Activated CD4-positive, alpha-beta T cell treated with anti-CD3 and anti-CD28 coated beads, Interleukin-2, amount 50 U/mL, for 16 hours (primary cell): ENCODE measurements at places on chromosomes 12 and 14.

- DNase-seq, result no peak
These were observed 89.1 kb upstream of the STAC3 start for GRCh38 chr12:57340104-57340503.

GRCh38 chr14:76582447-76582846 is 178.8 kb upstream of the VASH1 start:
- no peak for DNase-seq

DNA sequence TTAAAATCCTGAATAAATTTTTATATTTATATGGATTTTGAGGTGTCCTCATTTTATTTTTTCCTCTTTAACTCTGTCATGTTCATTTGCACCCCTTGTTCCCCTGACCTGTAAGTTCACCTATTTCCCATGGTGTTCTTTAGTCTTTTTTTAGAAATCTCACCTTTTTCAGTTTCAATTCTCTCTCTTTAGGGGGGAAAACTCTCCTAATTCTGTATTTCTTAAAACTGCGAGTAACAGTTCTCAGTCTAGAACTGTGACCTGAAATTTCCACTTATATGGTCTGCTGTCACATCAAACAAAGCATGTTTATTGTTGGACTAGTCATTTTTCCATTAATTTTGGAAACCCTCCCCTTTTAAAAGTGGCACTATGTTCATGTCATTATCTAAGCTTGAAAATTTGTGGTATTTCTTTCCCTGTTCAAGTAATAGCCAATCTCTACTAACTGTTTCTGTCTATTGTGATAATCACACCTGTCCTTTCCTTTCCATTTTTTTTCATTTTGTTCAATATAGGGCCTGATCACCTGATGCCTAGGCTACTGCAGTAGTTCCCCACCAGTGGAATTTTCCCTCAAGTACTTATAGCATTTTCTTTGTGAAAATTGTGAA is 14.0 kb upstream of the FBXO33 start:
- DNase-seq, result no peak

GRCh38 chr12:93387780-93388179 is 10.1 kb downstream of the NUDT4 start:
- DNase-seq, result peak; percentile 67

GRCh38 chr12:94795044-94795443 is 144.7 kb upstream of the TMCC3 start:
- no peak for DNase-seq

DNA sequence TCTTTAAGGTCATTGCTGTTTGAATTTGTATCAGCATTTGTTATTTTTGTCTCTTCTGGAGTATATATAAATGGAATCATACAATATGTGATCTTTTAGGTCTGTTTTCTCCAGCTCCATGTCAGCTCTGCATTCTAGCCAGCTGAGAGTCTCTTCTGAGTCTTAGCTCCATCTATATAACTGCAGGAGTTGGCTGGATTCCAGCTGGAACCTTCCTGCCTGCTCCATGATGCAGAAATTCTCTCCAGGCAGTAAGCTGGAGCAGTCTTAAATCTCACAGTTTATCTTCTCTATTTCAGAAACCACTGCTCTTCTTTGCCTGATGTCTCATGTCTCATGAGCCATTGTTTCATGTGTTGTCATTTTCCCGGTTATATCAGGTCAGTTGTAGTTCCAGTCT is 827.6 kb downstream of the NRXN3 start:
- no peak for DNase-seq

GRCh38 chr14:91061056-91061887 is 831 bp upstream of the RPS6KA5 start:
- DNase-seq, result peak; percentile 26

DNA sequence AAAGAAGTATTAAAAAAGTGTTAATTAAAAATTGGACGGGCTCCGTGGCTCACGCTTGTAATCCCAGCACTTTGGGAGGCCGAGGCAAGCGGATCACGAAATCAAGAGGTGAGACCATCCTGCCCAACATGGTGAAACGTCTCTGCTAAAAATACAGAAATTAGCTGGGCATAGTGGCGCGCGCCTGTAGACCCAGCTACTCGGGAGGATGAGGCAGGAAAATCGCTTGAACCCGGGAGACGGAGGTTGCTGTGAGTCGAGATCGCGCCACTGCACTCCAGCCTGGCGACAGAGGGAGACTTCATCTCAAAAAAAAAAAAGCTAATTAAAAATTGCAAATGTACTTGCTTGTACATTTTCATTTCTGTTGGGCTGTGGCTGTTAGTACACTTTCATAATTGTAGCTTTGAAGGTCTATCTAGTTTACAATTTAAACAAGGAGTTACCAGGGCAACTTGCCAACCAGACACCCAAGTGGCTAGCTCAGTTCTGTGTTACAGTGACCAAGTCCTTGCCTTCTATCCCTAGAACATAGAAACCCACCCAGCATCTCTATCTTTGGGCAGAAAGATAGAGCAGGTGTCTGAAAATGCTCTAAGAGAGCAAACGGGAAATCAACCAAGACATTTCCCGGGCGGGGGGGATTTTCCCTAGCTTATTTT is 1.2 kb downstream of the COA8 start:
- no peak for DNase-seq

GRCh38 chr14:23608454-23608853 is 27.7 kb upstream of the DHRS2 start:
- DNase-seq, result no peak
